ENCODE measurements at places on chromosomes 11 and 22.
A peak's percentile ranks its signal among the peaks of the same experiment; 100 is the strongest.

DNA sequence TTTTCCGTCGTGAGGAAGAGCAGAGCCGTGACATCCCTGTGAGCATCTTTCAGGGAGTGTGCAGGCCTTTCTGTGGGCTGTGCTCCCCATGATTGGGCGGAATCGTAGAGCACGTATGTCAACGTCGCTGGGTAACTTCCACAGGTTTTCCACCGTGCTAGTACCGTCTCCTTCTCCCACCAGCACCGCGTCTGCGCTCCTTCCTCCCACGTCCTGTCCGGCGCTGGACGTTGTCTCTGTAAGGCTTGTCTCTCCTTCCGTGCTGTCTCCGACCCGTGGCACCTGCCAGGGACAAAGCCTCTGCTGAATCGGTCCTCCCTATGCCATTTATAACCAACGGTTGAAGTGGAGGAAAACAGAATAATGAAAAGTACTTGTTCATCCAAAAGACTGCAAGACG lies 386.7 kb downstream of the BRD1 start:
- no peak for DNase-seq

GRCh38 chr11:75263944-75264349 lies 23.4 kb downstream of the TPBGL start:
- peak; percentile 62 for DNase-seq

DNA sequence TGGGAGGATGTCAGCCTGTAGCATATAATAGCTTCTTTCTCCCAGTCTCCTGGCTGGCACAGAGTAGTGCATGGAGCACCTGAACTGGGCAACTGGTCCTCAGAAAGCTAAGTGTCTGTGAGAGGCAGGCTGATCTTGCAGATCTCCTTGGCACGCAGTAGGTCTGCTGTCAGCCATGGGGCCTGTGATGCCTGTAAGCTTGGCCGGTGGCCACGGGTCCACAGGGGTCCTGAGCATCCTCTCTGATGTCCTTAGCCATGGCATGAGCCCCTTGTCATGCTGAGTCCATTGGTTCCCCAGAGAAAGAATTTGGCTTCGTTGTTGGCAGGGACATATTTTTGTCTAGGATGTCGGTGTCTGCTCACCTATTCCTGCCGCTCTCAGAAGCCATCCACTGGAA lies 25.0 kb downstream of the AMPD3 start:
- DNase-seq: no peak

GRCh38 chr22:23583836-23584235 lies 3.7 kb upstream of the IGLL1 start:
- no peak for DNase-seq

GRCh38 chr22:49833340-49834007 lies 5.8 kb upstream of the BRD1 start:
- DNase-seq: no peak

- peak; percentile 21 for DNase-seq
Observed at GRCh38 chr11:10622957-10623791, 54.7 kb upstream of the LYVE1 start.

- DNase-seq: no peak
Observed at GRCh38 chr11:57001674-57002401, 13.1 kb downstream of the OR5AK2 start.

DNA sequence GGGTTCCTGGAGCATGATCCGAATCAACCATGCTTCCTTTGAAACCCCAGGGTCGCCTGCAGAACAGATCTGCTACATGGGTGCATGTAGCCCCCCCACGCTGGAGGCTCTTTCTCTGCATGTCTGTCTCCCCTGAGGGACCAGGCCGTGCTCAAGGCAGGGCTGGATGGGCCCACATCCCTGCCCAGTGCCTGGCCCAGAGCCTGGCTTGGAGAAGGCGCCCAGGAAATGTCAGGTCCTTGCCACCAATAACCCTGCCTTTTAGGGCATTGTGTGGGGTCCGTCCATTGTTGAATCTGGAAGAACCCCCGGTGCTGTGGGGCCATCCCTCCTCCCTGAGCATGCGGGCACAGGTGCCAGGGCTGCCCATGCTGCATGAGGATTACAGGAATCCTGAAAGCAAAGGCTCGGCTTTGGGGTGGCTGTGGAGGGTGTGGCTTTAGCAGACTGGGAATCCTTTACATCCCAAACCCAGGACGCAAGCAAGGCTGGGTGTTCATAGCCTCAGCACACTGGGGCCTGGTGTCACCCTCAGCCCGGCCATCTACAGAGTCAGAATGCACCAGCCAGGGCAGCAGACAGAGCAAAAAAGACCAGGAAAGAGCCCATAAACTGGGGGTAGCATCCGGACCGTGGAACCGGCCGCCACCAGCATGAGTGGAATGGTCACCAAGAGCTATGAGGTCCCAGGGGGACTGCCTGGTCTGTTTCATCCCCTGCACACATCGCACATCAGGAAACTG lies 48.2 kb downstream of the RTL6 start:
- DNase-seq: no peak

DNA sequence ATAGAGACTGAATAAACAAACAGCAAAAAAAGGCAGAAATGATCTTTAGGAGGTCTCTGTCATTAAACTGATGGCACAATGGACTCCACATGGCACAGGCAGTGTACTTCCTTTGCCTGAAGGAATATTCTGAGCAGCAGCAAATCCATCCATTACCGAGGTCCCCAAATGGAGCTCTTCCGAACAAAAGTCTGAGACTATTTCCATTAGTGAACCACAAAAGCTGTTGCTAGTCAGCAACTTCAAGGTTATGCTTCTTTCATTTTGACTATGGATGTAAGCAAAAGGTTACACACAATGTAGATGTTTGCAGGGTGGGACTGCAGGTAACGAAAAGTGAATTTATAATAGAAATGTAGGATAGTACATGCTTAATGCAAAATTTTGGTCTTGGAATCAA lies 14.5 kb downstream of the NARS2 start:
- no peak for DNase-seq

- DNase-seq: no peak
Observed at GRCh38 chr11:4087551-4087950, 7.0 kb upstream of the RRM1 start.

DNA sequence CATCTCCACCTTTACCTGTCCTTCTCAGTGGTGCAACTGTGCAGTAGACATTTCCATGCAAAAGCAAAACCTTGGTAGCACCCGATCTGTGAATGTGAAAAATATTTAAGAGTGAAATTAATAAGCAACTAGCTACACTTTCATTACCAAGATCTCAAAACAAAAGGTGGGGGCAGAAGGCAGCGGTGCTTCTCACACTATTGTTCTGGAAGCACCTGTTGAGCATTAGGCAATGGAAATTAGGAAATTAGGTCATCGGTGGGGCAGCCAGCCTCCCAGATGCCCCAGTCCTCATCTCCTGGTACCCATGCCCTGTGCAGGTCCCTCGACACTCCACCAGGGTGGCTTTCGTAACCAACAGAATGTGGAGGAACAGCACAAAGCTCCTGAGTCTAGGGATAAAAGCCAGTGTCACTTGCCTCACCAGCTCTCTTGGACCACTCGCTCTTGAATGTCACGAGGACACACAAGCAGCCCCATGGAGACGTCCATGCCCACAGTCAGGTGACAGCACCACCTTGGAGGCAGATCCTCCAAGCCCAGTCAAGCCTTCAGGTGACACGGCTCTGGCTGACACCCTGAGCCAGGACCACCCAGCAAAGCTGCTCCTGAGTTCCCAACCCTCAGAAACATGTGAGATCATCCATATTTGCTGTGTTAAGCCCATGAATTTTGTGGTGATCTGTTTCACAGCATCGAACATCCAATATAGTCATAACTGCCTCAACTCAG lies 3.3 kb downstream of the LTO1 start:
- DNase-seq: no peak

DNA sequence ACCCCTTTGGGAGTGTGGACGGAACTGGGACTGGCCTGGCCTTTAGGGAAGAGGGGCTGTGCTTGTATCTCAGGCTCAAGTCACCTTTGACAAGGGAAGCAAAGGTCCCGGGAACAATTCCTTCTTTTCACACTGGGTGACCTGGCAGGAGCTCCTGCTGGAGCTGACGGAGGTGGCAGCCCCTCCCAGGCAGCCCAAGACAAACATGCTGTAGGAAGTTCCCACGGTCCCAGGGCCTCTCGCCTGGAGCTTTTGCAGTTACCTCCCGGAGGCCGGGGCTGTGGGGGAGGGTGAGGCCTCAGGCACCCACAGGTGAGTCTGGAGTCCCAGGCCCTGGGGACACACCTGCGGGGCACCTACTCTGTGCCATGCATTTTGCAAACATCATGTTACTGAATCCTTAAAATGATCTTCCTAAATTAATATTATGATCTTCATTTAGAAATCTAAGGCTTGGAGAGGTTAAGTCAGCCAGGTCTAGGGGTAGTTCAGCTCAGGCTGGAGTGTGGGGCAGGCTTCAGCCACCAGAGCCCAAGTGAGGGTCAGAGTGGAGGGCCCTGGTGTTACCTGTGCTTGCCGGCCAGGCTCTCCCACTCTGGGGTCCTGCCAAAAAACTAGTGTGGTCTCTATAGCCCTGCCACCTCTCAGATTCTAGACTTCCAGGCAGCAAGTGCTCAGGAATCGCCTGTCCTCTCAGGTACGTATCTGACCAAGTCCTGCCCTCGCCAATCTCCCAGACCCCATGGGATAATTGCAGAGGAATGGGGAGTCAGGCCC lies 15.7 kb upstream of the MYEOV start:
- DNase-seq: no peak

- DNase-seq: no peak
Observed at GRCh38 chr11:16921019-16921418, 93.2 kb downstream of the PLEKHA7 start.

GRCh38 chr11:121478226-121478894 lies 25.6 kb upstream of the SORL1-AS1 start:
- DNase-seq: no peak

DNA sequence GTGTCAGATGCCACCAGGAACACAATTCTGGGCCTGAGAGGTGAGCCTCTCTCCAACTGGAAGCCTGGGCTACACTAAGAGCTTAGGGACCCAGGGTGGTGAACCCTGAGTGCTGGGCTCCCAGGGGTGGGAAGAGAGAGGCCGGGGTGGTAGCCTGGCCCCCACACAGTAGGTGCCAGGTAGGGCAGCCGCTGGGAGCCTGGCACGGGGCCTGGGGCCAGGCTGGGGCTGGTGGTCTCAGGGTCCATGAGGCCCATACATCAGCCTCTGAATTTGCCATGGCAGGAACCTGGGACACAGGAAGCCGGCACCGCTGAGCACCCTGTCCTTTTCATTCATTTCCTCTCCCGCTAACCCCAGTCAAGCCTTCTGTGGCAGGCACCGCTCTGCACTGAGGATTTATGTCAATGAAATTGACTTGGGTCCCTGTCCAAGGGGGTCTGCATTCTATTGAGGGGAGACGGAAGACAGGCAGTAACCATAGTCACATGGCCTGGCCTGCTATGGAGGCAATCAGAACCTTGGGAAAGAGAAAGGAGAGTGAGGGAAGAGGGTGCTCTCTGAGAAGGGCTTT lies 8.6 kb downstream of the MYEOV start:
- DNase-seq: no peak

- DNase-seq: no peak
Observed at GRCh38 chr11:78691215-78691614, 116.6 kb upstream of the NARS2 start.

GRCh38 chr22:42070517-42071422 lies at the start of gene NAGA:
Gene NAGA (minus strand): TSS chr22:42070812. CDS start chr22:42070297, 515 bp downstream.
- peak; percentile 96 for DNase-seq

- DNase-seq: no peak
Observed at GRCh38 chr11:117412653-117413275, 85.1 kb downstream of the CEP164 start.

All from activated naive CD4-positive, alpha-beta T cell treated with anti-CD3 and anti-CD28 coated beads for 36 hours (primary cell).